Activated effector memory CD4-positive, alpha-beta T cell treated with Interleukin-2 at 50 U/mL for 16 hours (primary cell): ENCODE measurements at places on chromosomes 5 and 9.

DNA sequence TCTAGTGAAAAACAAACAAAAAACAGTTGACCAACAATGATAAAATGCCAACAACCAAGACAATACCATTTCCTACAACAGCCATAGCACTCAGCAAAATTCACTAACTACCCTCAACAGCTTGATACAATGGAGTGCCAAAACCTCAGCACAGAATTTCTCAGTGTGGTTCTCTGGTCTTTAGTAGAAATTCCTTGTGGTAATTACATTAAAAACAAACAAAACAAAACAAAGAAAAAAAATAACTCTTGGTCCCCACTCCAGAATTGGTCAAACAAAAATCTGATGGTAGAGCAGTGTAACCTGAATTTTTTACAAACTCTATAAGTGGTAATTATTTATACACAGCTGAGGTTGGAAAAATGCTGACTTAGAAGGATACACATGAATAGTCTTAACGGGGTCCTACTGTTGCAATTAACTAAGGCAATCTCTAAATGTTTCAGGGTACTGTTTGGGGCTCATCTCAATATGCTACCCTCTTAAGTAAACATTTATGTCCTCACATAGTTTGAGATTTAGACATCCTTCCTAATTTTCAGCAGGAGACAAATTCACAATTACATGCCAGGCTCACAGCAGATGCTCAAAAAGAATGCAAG is 13.8 kb downstream of the CSNK1A1 start:
- DNase-seq = no peak

DNA sequence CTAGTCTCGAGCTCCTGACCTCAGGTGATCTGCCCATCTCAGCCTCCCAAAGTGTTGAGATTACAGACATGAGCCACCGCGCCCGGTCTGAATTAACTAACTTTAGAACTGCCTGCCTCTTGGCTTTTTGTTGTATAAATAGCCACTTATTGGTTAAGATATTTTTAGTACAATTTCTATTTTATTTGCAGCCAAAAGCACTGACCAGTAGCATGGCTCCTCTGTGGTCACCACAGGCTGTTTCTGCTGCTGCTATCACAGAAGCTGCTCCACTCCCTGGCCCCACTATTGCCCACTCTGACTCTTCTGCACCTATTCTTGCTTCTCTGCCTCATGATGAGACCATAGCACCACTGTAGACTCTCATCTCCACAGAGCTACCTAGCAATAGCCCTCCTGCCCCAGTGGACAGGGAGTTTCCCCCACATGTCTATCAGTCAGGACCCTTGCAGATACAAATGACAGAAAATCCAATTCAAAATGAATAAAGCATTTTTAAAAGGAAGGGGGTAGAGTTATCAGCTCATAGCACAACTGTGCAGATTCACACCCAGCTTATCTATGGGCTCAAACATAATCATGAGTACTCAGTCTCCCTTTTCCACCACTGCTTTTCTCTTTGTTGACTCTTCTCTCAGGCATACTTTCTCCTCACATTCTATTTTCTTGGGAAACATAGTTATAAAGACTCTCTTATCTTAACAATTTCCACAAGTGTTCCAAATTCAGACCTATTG is 151.8 kb upstream of the EPB41L4A start:
- DNase-seq = no peak

DNA sequence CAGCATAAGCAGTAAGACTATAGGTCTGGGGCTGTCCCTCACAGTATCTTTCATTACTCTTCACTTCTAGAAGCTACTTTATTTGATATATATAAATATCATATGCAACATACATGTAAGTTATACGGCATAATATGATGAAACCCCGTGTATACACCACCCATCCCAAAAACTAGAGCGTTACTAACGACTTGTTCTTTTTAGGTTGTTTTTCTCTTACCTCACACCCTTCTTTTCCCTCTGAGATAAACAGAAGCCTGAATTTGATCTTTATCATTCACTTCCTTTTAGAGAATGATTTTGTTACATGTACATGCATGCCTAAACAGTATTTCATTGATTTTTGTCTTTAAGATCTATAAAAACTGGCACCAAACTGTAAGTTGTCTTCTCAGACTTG is 3.7 kb downstream of the TRMO start:
- DNase-seq = no peak

DNA sequence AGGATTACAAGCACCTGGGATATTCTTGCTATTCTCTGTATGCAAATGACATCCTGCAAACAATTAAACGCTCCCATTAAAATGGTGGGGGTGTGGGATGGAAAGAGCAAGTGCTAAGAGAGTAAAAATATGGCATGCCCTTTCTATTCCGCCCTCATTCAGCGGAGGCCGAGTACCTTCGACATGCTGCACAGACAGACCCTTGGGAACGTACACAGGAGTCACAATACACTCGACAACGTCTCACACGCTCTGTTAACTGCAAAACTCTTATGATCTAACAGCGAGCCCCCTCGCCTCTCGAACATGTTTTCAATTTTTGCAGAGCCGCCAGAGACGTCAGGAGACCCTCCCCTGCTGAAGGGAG is 322.2 kb downstream of the CEMIP2 start:
- no peak for DNase-seq

DNA sequence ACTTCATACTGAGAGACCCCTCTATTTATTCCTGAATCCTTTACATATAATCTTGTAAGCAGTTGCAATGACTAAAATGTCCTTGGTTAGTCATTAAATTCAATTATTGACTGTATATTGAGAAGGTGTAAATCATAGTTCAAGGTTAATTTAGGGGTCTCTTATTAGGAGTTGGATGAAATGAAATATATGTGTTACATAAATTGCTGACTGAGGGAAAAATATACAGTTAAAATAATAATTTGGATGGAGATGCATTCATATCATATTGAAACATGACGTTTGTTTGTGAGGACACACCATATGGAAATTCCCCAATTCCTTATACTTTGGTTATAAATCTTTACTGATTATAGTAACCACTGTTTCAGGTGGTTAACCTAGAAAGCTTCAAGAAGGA is 430.6 kb downstream of the PDE4D start:
- DNase-seq = no peak

GRCh38 chr9:134968011-134968822 is 50.5 kb upstream of the FCN1 start:
- DNase-seq = no peak

DNA sequence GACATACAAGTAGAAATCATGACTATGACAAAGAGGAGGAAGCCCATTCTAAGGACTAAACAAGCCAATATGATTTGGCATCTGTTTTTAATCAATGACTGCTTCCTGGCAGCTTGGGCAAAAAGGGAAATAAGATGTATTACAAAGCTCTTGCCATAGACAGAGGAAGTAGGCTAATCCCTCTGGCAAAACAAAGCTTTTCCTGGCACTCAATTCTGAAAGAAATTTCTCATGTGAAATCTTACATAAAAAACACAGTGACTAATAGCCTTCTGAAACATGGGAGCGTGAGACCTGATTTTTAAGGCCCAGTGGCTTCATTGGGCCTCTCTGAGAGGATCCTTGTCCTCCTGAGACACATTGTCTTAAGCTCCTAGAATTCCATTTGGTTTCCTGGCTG is 93.6 kb downstream of the COL23A1 start:
- no peak for DNase-seq

- no peak for DNase-seq
Observed at GRCh38 chr9:136565086-136565714, 19.4 kb upstream of the NOTCH1 start.

GRCh38 chr9:17004500-17004899 is 130.3 kb upstream of the CNTLN start:
- no peak for DNase-seq

GRCh38 chr5:74382987-74383593 is 257.4 kb downstream of the ENC1 start:
- no peak for DNase-seq

DNA sequence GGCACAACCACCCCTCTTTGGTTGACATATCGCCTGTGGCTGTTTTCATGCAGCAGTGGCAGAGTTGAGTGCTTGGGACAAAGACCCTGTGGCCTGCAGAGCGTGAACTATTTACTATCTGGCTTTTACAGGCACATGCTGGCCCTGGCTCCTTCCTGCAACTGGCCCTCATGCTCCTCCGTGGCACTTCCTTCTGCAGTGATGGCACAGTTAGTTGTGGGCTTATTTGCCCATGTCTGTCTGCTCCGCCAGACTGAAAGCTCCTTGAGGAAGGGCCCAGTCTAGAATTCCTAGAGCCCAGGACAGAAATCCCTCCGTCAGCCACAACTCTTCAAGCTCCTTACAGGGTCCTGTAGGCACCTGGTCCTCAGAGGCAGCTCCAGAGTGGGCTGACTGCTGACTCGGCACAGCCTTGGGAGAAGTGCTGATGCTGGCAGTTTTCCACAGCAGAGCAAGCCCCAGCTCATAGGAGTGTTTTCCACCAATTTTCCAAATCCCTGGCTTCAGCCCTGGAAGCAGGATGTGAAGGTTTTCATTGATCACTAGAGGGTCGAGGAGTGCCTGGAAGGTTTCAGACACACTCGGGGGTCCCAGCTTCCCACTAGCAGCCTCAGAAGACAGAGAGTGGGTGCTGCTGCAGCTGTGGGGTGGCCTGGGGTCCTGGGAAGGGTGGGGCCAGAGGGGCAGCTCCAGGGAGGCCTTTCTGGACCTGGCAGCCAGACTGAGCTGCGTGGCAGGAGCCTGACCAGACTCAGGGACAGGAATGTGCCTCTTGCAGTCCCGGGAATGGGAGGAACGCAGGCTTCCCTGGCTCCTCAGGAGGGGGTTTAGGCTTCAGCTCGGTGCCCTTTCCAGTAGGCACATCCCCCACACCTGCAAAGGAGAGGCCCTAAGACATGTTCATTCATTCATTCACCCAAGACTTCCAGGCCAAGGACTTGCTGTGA is 56.5 kb upstream of the ANGPTL2 start:
- no peak for DNase-seq

- no peak for DNase-seq
Observed at GRCh38 chr5:171961117-171961516, 45.3 kb downstream of the FBXW11 start.

GRCh38 chr9:101840694-101841188 is 102.3 kb upstream of the GRIN3A start:
- no peak for DNase-seq

DNA sequence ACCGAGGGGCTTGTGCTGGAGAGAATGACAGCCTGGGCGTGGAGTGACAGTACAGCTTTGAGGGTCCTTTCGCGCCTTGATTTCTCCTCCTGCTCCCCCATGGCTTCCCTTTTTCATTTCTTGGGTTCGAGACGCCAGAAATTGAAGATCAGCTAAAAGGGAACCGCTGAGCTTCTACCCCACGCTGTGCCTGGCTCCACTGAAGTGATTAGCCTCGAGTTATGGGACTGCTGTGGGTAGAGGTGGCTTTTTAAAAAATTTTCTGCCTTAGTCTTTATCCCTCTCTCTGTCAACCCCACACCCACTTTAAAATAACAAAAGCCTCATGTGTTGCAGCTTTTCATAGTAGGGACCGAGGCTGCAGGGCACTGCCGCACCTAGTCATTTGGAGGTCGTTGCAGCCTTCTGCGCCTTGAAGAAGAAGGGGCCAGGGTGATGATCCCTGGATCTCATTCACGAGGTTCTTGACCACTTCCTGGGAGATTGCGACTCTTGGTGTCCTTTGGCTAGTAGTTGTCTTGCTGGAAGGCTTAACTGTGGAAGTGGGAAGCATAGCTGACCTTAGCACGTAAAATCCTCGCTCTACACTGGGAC is 603 bp downstream of the PPIP5K2 start:
- DNase-seq = no peak

- no peak for DNase-seq
Observed at GRCh38 chr5:107461770-107462169, 209.0 kb downstream of the EFNA5 start.

DNA sequence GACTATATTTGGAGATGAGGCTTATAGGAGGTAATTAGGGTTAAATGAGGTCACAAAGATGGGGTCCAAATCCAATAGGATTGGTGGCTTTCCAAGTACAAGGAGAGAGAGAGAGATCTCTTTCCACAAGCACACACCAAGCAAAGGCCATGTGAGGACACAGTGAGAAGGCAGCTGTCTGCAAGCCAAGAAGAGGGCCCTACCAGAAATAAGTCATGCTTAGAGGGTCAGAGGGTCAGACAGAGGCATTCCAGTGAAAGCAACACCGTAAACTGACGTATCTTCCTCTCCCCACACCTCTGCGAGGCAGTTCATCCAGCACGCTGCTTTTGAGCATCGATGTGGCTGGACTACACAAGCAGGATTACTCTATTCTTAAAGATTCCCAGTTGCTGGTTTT is 87.9 kb downstream of the SLC1A3 start:
- no peak for DNase-seq

DNA sequence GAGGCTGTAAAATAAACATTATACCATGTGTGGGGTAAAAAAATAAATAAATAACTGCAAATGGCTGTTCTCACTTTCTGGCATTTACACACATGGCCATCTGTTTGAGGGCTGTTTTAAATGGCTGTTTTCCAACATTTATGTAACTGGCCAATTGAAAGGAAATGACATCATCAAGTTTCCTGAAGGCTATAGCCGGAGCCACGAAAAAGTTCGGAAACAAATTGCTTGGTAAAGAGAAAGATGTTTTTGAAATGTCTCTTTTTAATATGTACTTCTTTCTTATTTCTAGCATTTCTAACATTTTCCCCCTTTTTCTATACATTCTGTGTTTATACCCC is 95.4 kb upstream of the DAB2 start:
- no peak for DNase-seq

DNA sequence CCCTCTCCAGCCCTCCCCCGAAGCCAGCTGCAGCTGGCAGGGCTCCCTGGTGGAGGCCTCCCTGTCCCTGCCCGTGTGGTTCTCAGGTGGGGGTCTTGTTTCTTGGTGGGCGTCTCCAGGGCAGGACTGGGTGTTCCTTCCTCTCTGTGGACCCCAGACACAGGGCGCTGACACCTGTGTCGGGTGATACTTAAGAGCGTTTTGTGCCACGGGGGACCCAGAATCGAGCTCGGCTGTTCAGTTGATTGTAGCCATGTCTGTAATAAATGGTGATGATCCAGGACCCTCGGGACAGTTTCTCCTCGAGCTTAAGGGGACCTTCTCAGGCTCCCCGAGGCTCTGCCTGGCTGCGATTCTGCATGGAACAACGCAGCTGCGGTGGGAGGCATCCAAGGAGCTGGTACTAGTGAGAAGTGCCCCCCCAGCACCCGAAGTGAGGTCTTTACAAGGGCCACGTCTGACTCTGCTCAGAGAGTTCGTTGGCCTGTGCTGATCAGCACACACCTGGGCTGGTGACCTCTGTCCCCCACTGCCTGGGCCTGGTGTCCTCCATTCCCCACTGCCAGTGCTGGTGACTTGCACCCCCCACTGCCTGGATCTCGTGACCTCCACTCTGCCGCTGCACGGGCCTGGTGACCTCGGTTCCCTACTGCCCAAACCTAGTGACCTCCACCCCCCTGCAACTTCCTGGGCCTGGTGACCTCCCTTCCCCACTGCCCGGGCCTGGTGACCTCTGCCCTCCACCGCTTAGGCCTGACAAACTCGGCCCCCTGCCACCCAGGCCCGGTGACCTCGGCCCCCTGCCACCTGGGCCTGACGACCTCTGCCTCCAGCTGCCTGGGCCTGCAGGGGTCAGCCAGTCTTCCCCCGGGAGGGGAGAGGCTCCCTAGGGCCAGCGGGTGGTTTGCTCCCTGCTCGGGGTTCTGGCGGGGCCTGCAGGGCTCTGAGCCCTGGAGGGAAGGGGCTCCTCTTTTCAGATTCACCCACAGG is 36.0 kb downstream of the NDUFS6 start:
- no peak for DNase-seq
